ENCODE measurements at places on chromosomes 13 and 19.

GRCh38 chr13:92991692-92992091 is 234.9 kb upstream of the GPC6 start:
- DNase-seq = no peak

- no peak for DNase-seq
These were observed 2.3 kb upstream of the REX1BD start for GRCh38 chr19:18586306-18586705.

GRCh38 chr13:93945621-93946020 is 533.9 kb downstream of the DCT start:
- DNase-seq = no peak

- no peak for DNase-seq
These were observed 2118.0 kb downstream of the PCDH9 start for GRCh38 chr13:65112123-65112522.

- DNase-seq = no peak
These were observed 251.8 kb downstream of the UQCRFS1 start for GRCh38 chr19:28960986-28961705.

DNA sequence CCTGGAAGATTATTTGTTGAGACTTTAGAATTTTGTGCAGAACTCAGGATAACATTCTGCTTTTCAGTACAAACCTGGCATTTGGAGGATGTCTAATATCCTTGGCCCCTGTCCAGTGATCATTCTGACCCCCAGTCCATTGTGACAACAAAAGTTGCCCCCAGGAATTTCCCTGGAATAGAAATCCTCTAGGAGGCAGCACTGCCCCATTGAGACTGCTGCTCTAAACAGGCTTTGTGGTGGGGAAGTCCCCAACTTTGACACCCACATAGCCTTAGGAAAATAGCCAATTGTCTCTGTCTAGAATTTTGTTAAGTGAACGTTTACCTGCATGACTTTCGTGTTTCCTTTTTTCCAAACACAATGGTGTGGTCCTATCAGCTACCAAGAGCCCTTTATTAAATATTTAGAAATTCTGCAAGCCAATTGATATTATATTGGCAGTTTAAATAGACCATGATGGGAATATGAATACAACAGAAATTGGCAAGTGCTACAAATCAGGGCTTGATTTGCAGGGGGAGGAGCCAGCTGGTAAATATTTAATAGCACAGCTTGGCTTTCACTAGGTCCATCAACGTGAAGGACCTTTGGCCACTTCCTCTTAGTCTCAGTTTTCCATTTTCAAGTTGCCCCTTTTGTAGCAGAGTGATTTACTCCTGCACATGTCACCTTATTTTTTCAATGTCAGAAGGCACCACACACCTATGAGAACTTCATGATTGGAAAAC is 451.7 kb downstream of the EFNB2 start:
- DNase-seq = no peak

Measured in activated CD4-positive, CD25-positive, alpha-beta regulatory T cell treated with anti-CD3 and anti-CD28 coated beads, Interleukin-2, amount 50 U/mL, for 16 hours (primary cell).